AG20443 (cell line): ENCODE measurements at places on chromosomes 2 and 18.
A peak's percentile ranks its signal among the peaks of the same experiment; 100 is the strongest.

GRCh38 chr2:150403457-150403856 lies 84.0 kb downstream of the RND3 start:
- DNase-seq, result no peak

DNA sequence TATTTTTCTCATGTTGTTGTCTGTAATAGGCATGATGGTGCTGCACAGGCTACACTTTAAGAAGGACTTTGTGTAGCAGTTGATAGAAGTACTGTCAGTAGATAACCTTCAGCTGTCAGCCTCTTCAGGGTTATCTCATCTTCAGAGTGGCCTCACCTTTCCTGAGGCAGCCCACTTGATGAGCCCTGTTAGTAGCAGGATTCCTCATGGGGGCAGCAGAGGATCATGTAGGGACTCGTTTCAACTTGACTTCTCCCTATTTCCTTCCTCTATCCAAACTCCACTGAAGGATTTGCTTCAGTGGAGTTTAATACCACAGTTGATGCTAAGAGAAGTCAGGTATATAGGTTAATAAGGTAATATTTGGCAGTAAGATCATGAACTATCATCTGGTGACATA lies 530.3 kb upstream of the FSIP2 start:
- DNase-seq, result no peak

- no peak for DNase-seq
Measured at GRCh38 chr18:58320907-58321561, 277.0 kb downstream of the NEDD4L start.

GRCh38 chr18:14917311-14917710 lies 169.3 kb downstream of the ANKRD30B start:
- DNase-seq, result no peak

- DNase-seq, result no peak
Measured at GRCh38 chr2:221309892-221310583, 262.1 kb downstream of the EPHA4 start.

DNA sequence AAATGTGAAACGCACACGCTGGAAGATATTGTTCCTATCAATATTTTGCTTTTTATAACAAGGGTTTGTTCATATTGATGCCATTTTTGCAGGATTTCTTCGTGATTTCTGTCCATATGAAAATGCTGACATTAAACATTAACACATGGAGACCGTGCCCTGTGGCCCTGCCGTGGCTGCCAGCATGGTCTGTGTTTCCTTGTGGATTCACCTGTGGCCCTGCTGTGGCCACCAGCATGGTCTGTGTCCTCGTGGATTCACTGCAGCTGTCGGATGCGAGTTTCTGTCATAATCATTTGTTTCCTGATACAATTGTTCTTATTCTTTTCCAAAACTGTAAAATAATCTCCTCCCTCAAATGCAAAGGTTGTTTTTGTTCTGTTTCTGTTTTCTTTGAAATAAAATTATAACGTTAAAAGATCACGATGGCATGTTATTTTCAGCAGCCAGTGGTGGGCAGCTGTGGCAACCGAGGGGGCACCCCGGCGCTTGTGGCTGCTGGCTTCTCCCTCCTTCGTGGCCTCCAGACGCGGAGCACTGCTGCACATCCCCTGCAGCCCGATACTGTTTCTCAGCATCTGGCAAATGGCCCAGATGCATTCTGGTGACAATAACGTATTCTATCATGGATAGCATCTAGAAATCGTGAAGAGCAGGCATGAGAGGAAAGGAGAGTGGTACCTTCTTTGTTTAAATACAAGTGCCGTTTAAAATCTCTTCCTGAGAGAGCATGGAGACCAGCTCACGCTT lies 143.5 kb downstream of the PTGR3 start:
- DNase-seq, result no peak

GRCh38 chr2:160223560-160223959 lies 23.5 kb upstream of the ITGB6 start:
- no peak for DNase-seq

DNA sequence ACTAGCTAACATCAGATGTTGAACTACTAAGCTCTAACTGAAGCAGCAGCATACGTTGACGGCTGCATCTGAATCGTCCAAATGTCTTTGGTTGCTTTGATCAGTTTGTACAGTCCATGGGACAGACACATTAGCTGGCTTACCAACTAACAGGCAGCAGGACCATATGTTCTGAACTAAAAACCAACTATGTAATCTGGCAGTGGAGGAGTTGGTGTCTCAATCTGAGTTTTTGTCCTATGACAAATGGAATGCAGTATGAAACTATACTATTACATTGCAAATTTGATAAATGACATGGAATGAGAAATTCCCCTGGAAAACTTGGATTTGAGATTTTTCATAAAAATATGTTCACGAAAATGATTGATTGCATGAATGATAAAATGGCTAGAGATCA lies 79.5 kb downstream of the EPHA4 start:
- DNase-seq, result peak; percentile 54

DNA sequence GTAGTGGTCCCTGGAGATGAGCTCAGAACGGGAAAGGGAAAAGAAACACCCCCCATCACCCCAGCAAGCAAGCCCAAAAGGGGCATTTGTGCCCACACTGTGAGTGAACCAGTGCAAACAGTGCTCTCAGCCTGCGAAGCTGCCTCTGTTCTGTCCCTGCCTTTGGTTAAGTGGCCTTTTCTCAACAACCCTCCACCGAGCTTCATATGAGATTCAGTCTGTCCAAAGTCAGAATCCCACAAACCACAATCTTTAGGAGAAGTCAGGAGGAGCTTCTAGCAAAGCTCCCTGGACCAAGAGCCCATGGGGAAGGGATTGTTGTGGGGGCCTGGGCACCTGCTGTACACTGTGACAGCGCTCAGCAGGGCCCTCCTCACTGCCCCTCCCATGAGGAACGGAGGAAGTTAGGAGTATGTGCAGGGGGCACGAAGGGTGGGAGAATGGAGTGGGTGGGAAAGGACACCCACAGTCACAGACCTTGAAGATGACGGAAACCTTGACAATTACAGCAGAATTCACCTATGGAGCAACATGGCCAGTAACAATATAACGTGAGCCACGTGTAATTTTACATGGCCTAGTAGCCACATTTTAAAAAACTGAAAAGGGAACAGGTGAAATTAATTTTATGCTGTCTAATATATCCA lies 119.5 kb downstream of the SMAD7 start:
- DNase-seq, result no peak

DNA sequence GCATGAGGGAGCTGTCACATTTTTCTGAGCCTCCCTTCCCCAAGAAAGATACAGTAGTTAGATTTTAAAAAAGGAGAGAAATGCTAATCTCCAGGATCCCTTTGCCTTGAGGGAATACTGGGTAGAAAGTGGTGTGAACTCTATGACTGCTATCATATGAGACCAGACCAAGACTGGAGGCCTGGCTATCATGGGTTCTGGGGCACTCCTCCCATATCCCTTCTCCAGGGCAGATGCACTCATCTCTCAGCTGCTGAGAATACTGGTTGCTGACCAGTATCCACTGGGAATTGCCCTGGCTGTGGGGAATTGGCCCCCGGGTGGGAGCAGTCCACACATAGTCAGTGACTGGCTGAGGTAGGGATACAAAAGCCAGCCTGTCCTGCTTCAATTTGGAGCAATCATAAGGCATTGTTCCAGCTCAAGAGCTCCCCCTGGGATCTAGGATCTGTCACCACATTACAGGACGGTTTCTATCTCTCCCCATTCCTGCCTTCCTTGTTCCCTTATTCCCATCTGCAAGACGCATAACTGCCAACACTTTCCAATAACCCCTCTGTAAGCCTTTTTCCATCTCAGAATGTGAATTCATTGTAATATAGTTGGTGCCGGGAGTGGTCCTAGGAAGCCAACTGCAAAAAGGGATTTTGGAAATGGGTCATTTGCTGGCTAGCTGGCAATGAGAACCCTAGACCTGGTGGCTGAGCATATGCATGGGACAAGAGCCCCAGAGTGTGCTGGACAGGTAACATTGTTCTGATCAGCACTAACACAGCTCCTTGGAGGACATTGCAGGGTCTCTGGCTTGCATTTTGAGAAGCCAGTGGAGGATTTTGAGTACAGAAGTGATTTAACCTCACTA lies 35.4 kb upstream of the REEP1 start:
- DNase-seq, result peak; percentile 60

GRCh38 chr2:26470601-26471260 lies 7.2 kb downstream of the OTOF start:
- DNase-seq, result no peak

- no peak for DNase-seq
Measured at GRCh38 chr2:53559302-53559966, 208.2 kb upstream of the CHAC2 start.

- no peak for DNase-seq
Measured at GRCh38 chr2:824954-825353, 125.7 kb upstream of the SNTG2 start.

GRCh38 chr2:128710729-128711128 lies 392.1 kb upstream of the HS6ST1 start:
- no peak for DNase-seq

DNA sequence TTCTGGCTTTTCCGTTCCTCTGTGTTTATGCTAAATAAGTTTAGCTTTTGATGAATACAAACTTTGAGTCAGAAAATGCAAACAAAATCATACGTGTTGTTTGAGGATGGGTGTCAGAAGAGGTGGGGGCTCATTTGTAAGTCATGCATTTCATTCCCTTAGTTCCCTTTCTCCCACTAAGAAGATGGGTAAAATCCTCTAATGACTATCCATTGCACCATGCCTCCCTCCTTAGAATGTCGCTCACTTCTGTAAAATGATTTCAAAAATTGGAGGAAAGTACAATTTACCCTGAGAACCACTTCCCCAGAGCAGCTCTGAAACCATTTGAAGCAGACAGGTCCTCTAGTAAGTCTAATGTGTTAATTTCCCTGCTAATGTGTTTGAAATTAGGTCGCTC lies 629.6 kb upstream of the VRK2 start:
- no peak for DNase-seq

- DNase-seq, result no peak
Measured at GRCh38 chr2:227414846-227415245, 27.1 kb upstream of the SCYGR1 start.

GRCh38 chr2:172431463-172431862 lies 4.1 kb downstream of the ITGA6 start:
- no peak for DNase-seq

GRCh38 chr2:172087207-172087779 lies 2.0 kb downstream of the DLX1 start:
- DNase-seq, result peak; percentile 7

DNA sequence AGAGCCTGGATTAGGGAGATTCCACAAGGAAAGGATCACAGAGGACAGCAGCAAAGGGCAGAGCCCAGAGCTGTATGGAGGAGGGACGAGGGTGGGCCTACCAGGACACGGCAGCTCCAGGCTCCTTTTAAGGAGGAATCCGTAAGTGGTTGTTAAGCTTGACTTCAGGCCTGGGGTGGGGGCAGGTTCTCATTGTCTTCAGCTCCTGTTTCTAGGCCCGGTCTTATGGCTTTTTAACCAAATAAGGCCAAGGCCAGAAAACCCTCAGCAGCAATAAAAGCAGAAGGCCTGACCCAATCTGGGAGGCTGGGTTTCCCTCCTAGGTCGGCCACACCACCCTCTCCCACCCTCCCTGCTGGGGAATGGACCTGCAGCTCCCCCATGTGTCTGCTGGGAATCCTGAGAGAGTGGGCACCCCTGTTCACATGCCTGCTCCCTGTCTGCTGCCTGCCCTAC lies 111.2 kb downstream of the PLB1 start:
- DNase-seq, result peak; percentile 25

GRCh38 chr2:217231724-217232123 lies 371.9 kb upstream of the TNP1 start:
- no peak for DNase-seq

DNA sequence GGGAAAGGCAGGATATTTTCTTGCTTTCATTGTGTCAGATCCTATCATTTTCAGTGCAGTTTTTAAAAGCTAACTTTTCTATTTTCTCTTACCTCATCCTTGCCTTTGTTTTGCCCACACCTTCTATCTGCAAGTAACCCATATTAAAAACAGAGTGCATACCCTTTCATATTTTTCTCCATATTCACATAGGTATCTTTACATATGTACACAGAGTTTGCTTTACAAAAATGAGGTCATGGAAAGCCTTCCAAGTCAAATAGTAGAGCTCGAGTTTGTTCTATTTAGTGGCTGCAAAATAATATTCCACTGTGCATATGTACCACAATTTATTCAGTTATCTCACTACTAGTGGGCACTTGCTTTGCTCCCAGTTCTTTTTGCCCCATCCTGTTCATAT lies 3.9 kb upstream of the DHRS9 start:
- no peak for DNase-seq

GRCh38 chr18:55048892-55049291 lies 89.6 kb upstream of the CCDC68 start:
- DNase-seq, result peak; percentile 44
